ENCODE measurements at places on chromosomes 6 and 20.

DNA sequence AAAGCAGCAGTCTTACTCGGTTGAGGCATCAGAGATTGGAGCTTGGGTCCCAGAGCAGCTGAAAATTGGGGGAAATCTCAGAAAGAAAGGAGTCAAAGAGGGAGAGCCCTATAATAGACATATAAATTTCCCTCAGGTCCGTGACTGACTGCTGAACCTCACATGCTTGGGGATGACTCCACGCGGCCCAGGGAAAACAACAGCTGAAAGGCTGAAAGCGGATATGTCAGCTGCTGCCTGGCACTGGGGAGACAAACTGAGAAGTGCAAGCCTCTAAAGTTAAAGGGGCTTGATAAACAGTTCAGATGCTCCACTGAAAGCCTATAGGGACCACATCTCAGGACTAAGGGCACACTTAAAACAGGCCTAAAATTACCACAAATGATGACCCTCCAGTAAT, 255.9 kb upstream of the RIN2 start:
- no peak for DNase-seq

GRCh38 chr6:56799989-56800388, 154.9 kb upstream of the BEND6 start:
- DNase-seq = no peak

DNA sequence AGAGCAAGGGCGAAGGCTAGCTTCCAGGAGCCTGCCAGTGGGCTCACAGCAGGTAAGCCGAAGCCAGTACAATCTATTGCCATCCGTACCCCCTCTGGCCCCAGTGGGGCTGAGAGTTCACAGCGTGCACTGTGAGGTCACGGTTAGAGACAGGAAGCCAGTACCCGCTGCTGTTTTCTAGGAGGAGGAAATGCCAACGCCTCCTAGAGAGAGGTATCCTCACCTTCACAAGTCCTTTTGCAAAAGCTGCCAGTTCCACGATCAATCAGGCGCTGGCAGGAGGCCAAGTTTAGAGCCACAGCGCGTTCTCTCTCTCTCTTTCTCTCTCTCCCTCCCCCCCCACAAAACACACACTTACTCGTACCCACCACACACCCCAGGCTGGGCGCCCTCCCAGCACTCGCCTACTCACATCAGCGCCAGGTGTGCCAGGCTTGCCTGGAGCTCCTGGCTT, 22.5 kb downstream of the COL9A1 start:
- DNase-seq = no peak

DNA sequence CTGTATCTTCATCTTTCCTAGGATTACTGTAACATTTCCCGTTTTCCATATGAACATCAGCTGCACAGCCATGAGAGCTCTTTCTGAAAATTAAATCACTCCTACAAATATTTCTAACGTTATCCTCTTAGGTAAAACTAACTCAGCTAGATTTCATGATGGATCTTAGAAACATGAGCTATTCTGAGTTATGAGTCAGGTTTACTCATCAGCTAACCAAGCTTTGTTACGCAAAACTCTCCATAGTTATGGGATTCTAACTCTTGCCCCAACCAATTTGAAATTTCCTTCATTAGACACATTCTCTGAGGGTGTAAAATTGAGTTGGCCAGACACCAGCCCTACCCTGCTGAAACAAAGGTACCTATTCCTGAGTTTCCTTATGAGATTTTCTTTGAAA, 14.0 kb downstream of the DEFB110 start:
- no peak for DNase-seq

Data from CD4-positive, alpha-beta T cell treated with Interleukin-2 at 100 ng/mL for 4 hours (primary cell).